ENCODE measurements at places on chromosomes 5 and 9.

- DNase-seq, result no peak
These were observed 30.1 kb downstream of the ISOC1 start for GRCh38 chr5:129124608-129125007.

DNA sequence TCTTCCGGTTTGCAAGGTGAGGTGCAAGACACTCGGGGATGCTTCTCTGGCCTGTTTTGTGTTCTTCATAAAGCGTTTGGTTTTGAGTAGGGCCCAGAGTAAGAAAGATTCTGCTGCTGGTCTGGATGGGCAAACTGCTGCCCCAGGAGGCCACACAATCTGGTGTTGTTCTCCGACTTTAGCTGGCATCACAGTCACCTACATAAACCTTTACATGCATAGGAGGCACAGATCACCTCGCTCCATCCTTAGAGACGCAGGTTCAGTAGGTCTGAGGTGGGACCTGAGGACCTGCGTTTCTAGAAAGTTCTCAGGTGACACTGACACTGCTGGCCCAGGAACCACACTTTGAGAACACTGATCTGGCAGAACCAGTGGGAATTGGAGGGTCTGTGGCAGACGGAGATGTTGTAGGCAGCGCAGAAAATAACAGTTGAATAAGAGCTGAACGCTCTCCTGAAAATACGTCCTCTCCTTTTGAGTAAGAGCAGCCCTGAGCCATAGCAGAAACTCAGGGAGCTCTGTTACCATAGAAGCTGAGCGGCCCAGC lies 3.9 kb upstream of the SLC6A3 start:
- DNase-seq, result no peak

DNA sequence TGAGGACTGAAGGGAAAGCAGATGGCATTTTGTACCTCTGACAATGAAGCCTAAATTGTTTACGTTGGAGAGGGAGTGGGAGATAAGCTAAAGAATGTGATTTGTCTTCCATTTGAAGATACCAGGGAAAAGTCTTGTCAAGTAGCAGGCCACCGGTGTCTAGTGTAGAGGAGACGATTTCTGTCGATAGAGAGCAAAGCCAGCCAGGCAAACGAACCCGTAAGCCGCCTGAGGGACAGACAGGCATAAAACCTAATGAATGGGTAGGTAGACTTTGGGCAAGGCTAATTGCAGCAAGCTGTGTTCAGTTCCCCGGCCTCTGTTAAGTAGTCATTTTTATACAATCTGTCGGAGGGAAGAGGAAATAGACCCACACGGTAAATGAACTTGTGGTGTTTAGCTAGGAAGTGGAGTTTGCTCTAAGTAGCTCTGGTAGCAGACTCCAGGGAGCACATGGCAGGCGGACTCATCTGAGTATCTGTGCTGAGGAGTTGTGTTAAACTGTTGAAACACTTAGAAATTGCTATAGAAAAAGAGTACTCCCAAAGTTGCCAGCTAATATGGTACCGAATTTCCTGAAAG lies 28.8 kb downstream of the SMARCA2 start:
- no peak for DNase-seq

- no peak for DNase-seq
These were observed 53.9 kb upstream of the PTCH1 start for GRCh38 chr9:95570646-95571045.

- DNase-seq, result no peak
These were observed 15.0 kb downstream of the TRPC7 start for GRCh38 chr5:136350343-136350742.

DNA sequence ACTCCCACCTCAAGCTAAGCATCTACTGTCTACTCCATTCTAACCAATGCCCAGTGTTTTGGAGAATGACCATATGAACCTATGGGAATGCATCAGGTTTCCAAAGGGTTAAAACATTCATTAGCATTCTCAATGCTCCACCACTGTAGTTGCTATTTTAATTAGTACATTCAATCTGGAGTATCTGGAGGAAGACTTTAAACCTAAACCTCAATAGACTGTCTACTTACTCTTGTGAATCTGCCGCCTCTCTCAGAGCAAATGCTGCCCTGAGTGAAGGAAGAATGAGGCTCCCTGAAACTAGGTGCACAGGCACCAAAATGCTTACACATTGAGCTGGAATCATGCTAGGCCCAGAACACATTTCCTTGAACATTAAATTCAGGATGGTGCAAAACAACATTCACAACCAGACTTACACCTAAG lies 2.0 kb downstream of the ENC1 start:
- no peak for DNase-seq

DNA sequence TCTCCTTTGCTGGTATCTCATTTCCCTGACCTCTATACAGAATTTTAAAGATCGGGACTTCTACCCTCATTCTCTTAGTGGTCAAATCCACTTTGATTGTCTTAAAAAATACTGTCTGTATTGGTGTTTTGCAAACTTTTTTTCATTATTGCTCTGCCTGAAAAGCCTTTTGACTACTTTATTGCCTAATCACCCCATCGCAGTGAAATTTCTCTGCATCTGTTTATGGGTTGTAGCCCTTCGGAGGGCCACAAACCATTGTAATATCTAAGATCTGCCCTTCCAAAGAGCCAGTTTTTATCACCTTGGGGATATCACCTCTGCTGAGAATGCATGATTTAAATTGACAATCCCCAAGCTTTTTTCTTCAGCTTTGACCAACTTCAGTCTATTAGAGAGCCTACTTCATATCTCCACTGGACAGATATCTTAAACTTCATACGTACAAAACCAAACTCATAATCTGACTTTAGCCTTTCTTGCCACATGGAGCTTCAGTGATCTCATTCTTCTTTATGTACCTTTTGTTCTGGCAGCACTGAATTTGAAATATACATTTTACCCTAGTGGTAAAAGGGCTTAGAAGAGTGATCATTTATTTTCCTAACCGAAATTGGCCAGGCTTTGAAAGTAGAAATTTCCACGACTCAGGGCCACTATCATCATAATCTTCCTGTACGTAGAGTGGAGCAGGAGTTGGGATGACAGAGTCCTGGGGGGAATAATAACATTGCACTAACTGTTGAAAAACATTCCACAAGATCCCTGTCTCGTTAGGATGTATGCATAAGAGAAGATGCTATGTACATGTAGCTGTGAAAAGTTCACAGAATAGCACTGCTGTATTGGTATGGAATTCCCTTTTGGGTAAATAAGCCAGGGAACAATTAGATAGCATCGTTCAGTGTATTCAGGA lies 21.4 kb downstream of the KIF2A start:
- DNase-seq, result no peak

- DNase-seq, result no peak
These were observed 36.0 kb upstream of the ZBED3 start for GRCh38 chr5:77123057-77123456.

Data from Jurkat, Clone E6-1 (cell line).